Mesothelial cell of epicardium (in vitro differentiated cells): ENCODE measurements at places on chromosomes 7 and 10. TPM values are rescaled to one million over a fixed set of nuclear protein-coding genes. Genes with fewer than 3 reads are reported as not detected.

DNA sequence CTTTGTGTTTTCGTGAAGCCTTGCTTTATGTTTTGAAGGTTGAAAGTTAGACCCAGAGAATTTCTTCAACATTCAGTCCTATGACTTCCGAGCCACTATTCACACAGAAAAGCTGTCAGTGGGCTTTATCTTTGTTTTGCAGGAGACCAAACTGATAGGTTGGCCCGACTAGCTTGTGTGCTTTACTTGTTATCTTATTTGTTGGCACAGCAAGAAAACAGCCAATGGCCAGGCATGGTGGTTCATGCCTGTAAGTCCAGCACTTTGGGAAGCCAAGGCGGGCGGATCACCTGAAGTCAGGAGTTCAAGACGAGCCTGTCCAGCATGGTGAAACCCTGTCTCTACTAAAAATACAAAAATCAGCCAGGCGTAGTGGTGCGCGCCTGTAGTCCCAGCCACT, 16.0 kb upstream of the GDI2 start:
- DNase-seq, result no peak

DNA sequence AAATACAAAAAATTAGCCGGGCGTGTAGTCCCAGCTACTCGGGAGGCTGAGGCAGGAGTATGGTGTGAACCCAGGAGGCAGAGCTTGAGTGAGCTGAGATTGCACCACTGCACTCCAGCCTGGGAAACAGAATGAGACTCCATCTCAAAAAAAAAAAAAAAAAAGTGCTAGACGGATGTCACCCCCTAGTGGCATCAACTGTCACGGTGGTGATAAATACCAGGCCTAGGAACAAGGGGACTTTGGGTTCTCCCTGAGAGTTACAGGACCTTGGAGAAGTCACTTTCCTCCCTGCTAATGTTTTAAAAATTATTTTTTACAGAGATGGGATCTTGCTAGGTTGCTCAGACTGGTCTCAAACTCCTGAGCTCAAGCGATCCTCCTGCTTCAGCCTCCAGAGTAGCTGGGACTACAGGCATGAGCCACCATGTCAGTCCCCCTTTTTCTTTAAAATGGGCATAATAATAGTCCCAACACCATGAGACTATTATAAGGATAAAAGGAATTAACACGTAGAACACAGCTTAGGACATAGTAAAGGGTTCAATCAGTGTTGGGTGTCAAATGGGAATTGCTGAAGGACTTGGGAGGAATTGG, 2.6 kb upstream of the TMEM130 start:
- DNase-seq, result no peak

The ADRA2A gene
- total RNA-seq, result 4.7 to 5.2 TPM (median 4.9 TPM) in 3 replicates

- DNase-seq, result no peak
Observed at GRCh38 chr7:151686826-151687225, 167.1 kb upstream of the RHEB start.

DNA sequence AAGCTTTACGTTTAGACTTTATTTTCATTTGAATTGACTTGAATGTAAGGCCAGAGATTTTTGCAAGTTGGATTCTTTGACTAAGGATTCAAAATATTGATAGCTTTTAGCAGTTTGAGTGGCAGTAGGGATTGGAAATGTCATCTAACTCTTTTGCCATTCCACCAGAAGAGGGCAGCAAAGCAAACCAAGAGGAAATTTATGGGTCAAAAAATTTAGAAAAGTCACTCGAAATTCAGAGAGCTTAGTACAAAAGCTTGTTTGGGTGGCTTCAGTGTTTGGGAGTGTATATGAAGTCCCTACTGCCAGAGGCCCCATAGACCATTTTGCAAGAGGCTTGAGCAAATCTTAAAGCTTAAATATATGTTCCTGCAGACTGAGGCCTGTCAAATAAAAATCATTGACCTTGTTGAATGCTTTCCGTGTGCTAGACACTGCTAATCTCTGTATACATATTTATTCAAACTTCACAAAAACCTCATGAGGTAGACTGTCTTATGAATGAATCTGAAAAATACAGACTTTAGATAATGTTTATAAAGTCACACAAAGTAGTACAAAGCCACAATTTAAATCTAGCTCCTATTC, 44.6 kb upstream of the RSBN1L start:
- no peak for DNase-seq

The GPR158 gene
- 7.3 to 7.9 TPM (median 7.5 TPM) in 3 replicates for total RNA-seq

DNA sequence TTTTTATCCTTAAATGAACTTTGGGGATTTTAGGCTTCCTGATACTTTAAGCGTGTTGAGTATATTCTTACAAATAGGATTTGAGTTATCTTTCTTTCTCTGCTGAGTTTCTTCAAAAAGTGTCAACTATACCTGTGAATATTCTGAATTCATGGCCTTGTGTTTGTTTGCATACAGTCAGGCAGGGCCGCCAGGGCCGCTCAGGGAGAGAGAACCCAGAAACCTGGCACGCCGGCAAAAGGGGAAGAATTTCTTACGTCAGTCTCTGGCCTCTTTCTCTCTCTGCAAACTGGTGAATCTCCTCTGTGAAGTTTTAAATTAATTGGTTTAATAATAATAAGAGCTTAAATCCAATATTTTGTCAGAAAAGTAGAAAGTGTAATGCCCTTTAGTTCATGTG, 29.3 kb upstream of the BNIP3 start:
- DNase-seq, result no peak

The SPDYE1 gene
- not detected in 3 replicates for total RNA-seq

DNA sequence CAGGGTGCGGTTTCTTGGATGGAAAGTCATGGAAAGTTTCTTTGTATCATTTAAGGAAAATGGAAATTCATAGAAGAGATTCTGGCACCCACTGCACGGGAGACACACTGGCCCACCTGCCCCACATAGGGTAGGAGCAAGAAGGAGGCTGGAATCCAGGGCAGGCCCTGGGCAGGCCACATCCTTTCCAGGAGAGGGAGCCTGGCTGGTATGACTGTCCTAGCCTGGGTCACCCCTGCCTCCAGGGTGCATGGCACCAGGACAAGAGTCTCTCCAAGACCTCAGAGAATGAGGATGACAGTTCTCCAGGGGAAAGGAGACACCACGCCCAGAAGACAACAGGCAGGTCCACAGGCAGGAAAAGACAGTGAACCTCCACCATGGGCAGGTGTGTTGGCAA, 297.2 kb downstream of the TCERG1L start:
- DNase-seq, result no peak

The SPDYE9 gene
- 0.11 to 0.18 TPM in 2 of 3 replicates, not detected in the other for total RNA-seq

The RBAK gene
- 18.9 to 19.9 TPM (median 19.0 TPM) in 3 replicates for total RNA-seq

The CPVL gene
- total RNA-seq, result 10.7 to 11.4 TPM (median 11.1 TPM) in 3 replicates

DNA sequence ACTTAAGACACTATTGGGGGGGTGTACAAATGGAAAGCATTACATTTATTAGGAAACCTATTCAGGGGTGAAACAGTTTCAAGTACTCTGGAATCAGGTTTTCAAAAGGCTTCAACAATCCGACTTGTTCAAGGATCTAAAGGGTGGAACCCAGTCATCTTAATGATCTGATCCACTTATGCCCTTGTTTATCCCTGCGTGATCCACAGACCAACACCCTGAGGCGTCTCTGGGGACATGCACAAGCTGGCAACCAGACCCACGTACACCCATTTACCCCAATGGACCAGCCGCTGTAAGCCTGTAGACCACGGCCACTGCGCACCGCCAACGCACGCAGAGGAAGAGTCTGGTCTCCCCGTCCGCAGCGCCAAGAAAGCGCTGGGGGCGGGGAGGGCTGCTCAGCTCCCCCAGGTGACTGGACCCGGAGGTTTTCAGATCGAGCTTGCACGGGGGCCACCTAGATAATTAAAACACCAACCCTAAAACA, 13.4 kb downstream of the HNRNPF start:
- peak; percentile 54 for DNase-seq

GRCh38 chr7:81068-81925, 111.1 kb upstream of the FAM20C start:
- DNase-seq, result no peak

The TCF7L2 gene
- 76.4 to 84.0 TPM (median 78.0 TPM) in 3 replicates for total RNA-seq

- DNase-seq, result no peak
Observed at GRCh38 chr10:89042562-89042961, 52.0 kb downstream of the FAS start.

GRCh38 chr10:49620286-49620810, 6.5 kb downstream of the CHAT start:
- no peak for DNase-seq

GRCh38 chr10:122188706-122189105, 82.4 kb upstream of the BTBD16 start:
- DNase-seq, result no peak

- DNase-seq, result peak; percentile 44
Observed at GRCh38 chr10:92691591-92692079, 1.9 kb downstream of the HHEX start.

- DNase-seq, result no peak
Observed at GRCh38 chr7:109694149-109695071, 1124.7 kb downstream of the DNAJB9 start.
